ENCODE measurements at places on chromosomes 6 and 20. TPM values are rescaled to one million over a fixed set of nuclear protein-coding genes. Genes with fewer than 3 reads are reported as not detected.

The PMEPA1 gene
- 1.5 TPM for total RNA-seq

The SLC22A7 gene
- not detected for total RNA-seq

The LY6G6F gene
- total RNA-seq = not detected

The NOX3 gene
- not detected for total RNA-seq

The ASIP gene
- not detected for total RNA-seq

The CBLN4 gene
- total RNA-seq = not detected

The MLIP gene
- total RNA-seq = not detected

The GPR63 gene
- total RNA-seq = 0.28 TPM

The RRAGD gene
- 7.0 TPM for total RNA-seq

All from regular cardiac myocyte (primary cell).